ENCODE measurements at places on chromosomes 12 and 14.

DNA sequence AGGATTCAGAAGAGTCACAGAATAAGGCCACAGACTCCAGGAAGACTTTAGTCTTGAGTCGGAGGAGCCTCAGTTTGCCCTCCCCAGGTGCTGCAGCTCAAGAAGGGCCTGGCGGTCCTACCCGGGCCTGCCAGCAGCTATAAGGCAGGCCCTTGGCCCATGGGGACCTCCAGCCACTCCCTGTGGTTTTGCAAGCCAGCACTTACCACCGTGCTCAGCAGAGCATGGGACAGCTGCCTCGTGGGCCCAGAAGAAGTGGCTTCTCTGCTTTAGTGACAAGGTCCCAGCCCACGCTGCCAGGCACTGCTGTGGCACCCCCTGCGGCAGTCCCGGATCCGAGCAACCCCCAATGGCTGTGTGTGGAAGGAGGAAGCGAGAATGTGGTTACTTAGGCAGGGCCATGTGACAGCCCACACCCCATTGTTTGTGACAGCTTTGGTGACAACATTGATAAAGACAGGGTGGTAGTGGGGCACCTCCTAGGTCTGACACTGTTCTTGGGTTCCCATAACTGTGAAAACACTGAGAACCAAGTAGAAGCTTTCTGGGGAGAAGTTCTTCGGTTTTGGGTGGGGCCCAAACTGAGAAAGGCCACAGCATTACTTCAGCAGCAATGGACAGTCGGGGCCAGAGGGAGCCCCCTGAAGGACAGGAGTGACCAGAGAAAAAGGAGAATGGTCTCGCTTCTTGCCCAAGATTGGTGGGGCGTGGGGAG, at the start of gene SELPLG:
SELPLG (minus strand) TSS at position 361 of the 715 bp plus-strand sequence. CDS start 9,587 bp downstream, outside the sequence.
- peak; percentile 82 for DNase-seq

DNA sequence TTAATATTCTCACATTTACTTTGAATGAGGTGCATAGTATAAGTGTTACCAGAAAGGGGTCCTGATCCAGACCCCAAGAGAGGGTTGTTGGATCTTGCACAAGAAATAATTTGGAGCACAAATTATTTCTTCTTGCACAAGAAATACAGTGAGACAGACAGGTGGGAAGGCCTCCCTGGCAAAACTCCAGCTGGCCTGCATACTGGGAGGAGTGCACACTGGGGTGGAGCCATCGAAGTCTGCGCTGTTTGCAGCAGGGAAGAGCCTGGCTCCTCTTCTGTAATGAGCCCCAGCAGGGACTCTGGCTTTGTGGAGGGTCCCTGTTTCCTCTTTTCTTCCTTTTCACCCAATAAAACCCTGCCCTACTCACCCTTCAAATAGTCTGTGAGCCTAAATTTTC, 141.6 kb downstream of the GLT1D1 start:
- no peak for DNase-seq

DNA sequence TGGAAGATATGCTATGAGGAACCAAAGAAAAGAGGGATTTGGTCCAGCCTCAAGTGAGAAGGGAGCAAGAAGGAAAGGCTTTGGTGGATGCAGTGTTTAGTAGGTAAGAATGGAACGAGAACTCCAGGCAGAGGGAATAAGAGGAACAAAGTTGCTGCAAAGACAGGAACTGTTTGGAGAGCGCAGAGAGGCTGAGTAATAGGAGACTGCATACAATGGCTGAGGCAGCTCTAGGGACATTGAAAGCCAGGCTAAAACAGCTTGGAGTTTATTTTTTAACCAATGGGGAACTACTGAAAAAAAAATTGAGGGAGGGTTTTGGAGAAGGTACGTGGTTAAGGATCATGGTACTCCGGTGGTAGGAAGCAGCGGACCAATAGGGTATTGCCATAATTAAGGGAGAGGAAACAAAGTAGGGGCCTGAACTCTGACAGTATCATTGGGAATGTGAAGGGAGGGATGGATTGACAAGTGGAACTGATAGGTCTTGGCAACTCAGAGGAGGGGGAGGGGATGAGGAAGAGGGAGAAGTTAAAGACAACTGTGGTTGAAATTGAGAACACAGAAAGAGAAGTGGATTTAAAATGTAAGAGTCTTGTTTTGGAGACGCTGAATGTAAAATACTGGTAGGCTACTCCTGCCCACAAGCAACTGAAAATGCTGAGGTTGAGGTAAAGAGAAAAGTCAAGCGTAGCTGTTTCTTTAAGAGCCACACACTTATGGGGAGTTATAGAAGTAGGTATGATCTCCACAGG, 4.8 kb downstream of the ASCL4 start:
- DNase-seq = no peak

GRCh38 chr12:49368240-49368600, 958 bp downstream of the SPATS2 start:
- DNase-seq = no peak

DNA sequence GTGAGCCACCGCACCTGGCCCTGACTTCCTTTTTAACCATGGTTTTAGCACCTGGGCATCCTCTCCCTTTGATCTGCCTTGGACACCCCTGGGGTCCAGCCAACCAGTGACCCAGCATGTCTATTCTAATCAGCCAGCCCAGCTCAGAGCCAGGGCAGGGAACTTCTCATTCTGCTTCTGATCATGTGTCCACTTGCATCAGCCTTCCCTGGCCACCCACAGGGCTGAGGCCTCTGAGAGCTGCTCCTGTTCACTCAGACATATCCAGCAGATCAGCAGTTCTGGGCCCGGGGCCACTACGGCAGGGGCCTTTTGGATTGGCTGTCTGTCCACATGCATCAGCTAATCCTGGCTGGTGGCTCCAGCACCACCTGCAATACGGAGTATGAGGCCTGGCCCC, 117.9 kb upstream of the MAP1LC3B2 start:
- no peak for DNase-seq

Measured in common myeloid progenitor, CD34-positive (primary cell).